Substantia nigra (tissue), 51 donors: ENCODE measurements at places on chromosomes 4 and X.
A peak's percentile ranks its signal among the peaks of the same experiment; 100 is the strongest.

GRCh38 chr4:170446782-170447181, 357.0 kb upstream of the AADAT start:
- no peak for DNase-seq

DNA sequence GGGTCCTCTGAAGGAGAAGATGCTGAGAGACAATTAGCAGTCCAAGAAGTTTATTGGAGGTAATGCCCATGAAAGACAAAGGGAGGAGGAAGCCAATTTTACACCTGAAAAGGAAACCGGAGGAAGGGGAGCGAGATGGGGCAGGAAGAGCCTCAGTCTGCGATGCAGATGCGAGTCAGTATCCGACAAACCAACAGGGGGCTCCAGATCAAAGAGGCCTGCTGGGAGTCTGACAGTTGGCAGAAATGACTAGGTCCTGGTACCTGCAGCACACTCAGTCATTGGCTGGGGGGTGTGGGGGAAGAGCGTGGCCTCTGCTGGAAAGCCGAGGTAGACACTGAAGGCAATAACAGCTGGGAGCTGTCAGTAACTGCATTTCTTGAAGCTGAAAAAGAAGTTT, 231.1 kb upstream of the CENPE start:
- DNase-seq, result no peak

DNA sequence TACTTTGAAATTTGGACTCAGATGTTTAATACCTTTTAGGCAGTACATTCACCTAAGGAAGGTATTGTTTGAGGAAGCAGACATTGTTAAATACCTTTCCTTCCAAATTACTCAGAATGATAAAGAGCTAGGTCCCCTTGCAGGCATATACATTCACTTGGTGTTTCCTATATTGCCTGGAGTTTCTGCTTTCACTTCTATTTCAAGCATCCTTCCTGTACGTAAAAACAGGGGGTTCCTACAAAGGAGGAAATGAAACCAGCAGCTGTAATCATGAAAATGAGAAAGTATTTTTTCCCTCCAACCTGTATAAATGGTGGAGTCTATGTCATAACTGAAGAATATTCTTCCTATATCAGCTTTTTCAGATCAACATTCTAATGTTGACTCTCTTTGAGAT, 90.4 kb upstream of the RASGEF1B start:
- DNase-seq, result no peak

DNA sequence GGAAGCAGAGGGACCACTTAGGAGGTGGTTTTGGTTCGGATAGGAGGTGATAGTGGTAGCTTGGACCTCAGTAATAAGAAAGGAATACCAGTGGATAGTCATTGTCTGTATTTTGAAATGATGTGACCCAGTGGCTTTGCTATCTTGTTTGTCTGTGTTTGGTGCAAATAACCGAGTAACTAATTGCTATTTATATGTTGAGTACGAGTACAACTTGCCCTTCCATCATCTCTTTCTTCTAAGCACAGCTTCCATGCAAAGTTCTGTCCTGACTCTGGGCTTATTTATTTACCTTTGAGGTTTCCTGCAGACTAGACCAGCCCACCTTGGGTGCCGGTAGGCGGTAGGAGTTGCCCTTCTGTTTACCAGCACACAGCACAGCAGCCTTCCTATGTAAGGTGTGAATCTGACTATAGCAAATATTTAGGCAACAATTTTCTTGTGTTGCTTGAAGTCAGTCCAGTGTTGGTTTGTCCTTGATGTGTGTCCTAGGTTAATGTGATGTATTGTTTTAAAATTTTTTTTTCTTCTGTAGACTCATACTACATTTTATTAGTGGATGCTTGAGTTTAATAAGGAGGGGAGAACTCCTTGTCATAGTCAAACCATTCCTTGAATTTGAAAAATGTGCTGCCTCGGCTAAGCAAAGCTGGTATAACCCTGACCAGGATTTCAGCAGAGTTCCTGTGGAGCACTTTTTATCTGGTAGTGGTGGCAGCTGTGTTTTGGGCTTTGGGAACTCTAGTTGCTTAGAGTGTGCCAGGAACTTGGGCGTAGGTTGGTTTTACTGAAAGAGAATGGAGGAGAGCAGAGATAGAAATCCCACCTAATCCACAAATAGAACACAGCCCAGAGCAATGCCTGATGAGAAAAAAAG, 21.9 kb downstream of the PTTG2 start:
- DNase-seq, result no peak

GRCh38 chrX:101986586-101986985, 54.8 kb upstream of the ZMAT1 start:
- no peak for DNase-seq

- DNase-seq, result no peak
Observed at GRCh38 chrX:13014111-13015096, 30.0 kb downstream of the FAM9C start.

DNA sequence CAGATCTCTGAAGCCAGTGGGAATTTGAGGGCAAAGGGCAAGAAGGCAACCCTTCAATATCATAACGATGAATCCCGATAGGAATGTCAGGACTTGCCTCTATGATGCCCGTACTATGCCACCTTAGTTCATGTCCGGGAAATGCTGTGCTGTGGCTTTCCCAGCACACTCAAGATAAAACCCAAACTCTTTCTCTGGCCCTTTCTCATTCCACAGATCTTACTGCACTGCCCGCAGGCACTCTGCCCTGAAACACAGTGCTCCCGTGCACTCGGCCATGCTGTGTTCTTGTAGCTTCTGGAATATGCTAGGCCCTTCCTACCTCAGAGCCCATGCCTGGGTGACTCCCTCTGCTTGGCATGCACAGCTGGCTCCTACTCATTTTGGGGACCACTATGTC, 26.3 kb downstream of the SORCS2 start:
- no peak for DNase-seq

DNA sequence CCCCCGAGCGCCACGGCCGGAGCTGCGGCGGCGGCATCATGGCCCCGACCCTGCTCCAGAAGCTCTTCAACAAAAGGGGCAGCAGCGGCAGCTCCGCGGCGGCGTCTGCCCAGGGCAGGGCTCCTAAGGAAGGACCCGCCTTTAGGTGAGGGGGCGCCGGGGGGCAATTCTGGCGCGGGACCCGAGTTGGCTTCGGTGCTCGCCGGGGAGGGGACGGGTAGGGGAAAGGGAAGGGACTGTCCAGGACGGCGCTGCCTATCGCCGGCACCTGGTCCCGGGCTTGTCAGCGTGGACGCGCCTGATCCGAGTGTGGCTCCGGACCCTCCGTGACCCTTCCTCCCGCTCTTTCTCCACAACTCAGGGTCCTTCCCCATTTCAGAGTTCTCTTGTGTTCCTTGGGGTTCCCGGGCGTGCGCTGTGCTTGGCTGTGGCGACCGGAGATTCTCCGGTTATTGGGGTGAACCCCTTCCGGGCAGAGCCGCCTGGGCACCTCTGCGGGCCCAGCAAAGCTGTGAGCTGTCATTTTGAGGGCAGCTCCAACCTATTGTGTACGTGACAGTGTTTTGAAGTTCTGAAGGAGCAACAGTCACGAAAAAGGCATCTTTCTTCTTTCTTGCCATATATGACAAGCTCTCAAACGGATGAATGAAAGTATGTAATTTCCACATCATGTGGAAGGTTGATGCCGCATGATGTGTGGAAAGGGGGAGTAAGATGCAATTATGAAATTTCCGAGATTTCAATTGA, 522 bp downstream of the FNIP2 start:
- DNase-seq, result peak; percentile 64

- no peak for DNase-seq
Observed at GRCh38 chrX:115023139-115023538, 5.7 kb upstream of the IL13RA2 start.

DNA sequence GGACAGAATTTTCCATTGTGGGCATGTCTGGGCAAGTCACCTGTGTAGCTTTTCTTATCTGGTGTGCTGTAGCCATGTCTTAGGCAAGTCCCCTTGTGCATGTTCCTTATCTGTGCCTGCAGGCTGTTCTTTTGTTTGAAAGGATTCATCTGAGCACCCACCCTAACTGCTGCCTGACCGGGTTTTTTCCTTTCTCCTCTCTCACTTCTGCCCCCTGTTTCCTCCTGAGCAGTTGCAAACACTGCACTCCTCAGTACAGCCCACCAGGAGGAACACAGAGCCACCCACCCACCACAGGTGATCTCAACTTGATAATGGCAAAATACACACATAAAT, 29.2 kb upstream of the IL9R start:
- DNase-seq, result no peak

DNA sequence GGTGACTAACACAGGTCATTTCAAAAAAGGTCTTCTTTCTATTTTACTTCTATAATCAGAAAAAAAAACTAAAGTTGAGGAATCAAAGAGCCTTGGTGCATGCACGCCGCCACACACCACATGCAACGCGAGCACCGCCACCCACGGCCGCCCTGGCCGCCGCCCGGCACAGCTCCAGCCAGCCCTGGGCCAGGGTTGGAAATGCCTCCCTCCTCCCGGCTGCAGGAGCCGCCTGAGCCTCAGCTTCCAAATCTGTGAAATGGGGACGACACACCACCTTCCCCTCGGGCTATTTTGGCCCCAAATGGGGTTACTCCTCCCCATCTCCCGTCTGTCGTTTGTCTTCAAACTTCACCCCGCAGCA, 39.7 kb upstream of the MAN2B2 start:
- DNase-seq, result no peak

DNA sequence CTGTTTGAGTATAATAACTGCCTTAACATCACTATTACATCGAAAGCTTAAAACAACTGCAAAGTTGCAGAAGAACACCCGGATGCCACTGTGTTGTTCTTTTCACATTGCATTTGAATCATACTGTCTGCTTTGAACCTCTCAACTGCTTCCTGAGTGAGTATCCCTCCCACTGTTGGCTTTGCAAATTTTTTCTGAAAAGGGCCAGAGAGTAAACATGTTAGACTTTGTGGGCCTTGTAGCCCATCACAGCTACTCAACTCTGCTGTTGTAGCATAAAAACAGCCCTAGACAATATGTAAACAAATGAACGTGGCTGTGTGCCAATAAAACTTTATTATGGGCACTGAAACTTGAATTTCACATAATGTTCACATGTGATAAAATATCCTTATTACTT, 76.1 kb downstream of the NSG1 start:
- DNase-seq, result no peak

DNA sequence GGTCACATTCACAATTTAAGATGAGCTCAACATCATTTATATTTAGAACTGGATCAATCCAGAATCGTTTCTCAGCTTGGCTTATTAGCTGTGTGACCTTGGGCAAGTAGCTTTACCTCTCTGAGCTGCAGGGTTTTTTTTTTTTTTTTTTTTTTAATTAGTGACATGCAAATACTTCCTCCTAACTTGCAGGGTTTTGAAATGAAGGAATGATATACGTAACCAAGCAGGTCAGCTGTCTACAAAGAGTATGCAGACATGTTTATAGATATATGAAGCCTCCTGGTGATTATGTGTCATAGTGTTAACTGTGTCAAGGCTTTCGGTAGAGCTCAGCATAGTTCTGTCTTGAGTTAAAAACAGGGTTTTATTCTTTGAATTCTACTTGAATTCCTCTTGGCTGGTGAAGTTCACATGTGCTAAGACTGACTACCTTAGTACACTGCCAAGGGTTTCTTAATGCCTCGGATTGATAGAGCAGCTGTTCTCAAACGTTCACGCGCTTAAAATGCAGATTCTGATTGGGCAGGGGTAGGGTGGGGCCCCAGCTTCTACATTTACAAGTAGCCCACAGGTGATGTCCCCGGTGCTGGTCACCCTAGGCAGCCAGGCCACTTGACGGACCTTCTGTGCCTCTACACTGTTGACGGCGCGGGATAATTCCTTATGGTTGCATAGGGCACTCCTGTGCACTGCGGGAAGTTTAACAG, 654 bp upstream of the STS start:
- DNase-seq, result no peak

DNA sequence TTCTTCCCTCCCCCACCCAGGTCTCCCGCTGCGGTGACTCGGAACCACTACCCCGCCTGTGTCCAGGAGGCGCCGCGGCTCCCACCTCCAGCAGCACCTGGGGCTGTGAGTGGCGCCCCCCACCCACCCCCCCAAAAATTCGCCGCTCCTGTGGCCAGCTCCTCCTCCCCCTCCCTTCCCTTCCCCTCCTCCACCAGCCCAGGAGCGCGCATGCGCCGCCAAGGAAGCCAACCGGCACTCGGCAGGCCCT, 278 bp downstream of the CLOCK start:
- DNase-seq, result no peak

DNA sequence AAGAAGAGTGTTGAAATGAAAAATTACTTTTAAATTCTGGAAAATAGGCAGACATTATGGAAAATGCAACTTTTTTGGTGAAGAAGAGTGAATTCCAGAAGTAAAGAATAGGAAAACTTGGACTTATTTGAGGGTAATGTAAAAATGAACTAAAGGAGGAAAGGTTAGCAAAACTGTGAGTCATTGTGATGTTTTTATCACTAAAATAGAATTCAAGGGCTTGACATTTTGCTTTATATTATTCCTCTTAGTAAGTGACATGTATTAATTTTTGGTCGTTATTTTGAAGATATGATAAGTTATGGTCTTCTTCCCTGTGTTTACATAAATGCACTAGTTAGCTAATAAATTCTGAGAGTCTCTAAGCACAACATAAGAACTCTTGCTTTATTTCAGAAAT, 390.9 kb downstream of the FAT4 start:
- no peak for DNase-seq

DNA sequence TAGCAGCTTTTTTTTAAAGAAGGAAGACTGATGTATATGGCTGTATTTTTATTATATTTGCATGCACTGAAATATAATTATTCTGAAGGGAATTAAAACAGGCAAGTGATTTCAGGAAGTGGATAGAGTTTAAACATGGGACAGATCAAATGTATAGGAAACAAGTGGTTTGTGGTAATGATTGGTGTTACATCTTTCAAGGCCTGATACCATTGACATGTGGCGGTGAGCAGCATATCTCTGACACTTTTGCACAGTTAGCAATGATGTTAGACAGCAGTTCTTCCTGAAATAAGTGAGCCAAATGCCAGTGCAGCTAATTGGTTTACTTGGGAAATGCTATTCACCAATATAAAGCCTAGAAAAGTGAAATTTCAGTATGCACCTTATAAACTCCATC, 272.1 kb downstream of the RPA4 start:
- no peak for DNase-seq

GRCh38 chr4:56662782-56663468, 18.2 kb downstream of the HOPX start:
- no peak for DNase-seq

GRCh38 chr4:5277079-5277478, 225.8 kb downstream of the STK32B start:
- no peak for DNase-seq

DNA sequence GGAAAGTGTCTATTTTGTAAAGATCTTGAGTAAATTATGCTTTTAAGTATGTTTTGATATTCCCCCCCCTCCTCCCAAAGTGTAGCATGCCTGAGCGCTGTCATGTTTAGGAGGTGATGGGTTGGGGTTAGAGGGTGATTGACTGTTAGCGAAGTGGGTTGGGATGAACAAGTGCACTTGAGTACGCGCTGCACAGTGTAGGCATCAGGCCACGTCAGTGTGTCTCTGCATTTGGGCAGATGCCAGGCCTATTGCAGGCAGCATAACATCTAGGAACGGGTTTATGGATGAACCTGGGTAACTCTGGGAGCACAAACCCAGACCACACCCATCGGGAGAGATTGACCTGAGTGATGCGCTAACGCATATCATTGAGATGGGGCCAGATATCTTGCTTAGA, 111.2 kb downstream of the TBL1X start:
- no peak for DNase-seq
